Glutamatergic neuron (in vitro differentiated cells): ENCODE measurements at places on chromosomes 3 and 15. TPM values are rescaled to one million over a fixed set of nuclear protein-coding genes. Genes with fewer than 3 reads are reported as not detected.

DNA sequence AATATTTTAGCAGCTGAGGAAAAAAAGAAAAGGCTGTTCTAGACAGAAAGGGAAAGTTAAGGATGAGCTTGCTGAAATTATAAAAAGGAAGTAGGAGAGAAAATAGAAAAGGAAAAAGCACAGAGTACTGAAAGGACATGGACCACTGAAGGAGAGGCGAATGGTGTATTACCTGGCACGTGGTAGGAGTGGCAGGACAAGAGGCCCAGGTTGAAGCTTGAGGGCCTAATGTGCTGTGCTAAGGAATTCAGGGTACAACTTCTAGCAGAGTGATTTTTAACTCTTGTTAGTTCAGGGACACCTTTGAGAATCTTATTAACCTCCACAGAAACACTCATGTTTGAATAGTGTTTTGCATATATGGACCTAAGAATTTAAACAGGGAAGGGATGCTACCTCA is 60.0 kb upstream of the CRTC3 start:
- peaks cover 3% of the 10 kb centered on the region for H3K4me1 ChIP-seq
- no peaks in the 10 kb centered on the region for H3K36me3 ChIP-seq
- H3K4me3 ChIP-seq, result no peak overlapping the region
- DNase-seq, result no peak
- no peak overlapping the region for H3K27ac ChIP-seq
- H3K27me3 ChIP-seq, result peaks cover 3% of the 10 kb centered on the region

DNA sequence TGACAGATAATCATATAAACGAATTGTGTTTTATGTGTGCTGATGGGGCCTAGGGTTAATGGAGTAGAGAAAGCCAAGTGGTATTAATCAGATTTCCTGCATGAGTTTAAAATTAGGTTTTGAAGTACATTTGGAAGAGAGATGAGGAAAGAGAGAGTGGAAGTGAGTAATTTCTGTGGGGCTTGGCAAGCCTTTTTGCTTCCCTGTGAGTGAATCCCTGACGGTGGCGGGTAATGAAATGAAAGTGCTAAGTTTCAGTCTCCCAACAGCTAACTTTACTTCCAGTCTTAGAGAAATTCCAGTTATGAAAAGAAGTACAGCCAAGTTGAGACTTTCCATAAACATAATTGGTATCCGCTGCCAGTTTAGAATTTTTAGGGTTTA is 139.4 kb downstream of the BBX start:
- no peak overlapping the region for H3K27ac ChIP-seq
- no peak overlapping the region for H3K4me3 ChIP-seq
- H3K4me1 ChIP-seq, result peaks cover 16% of the 10 kb centered on the region
- no peak for DNase-seq
- no peaks in the 10 kb centered on the region for H3K36me3 ChIP-seq
- no peaks in the 10 kb centered on the region for H3K27me3 ChIP-seq

Gene ISL2
- 78.7 TPM for total RNA-seq

DNA sequence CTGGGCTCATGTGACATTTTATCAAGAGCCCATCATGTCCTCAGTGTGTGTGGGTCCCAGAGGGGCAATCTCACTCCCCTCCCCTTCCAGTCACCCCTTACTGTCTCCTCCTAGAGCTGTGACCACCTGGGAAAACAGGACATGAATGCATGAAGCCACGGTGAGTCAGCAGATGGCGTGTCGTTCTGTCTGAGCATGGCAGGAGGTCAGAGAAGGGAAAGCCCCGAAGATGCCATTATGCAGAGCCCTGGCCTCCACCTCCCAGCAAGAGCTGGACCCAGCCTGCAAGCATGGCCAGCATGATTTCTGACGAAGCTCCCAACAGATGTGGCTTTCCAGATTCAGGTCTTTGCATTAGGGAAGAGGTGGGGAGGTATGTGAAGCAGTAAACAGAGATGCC is 118.5 kb downstream of the TLE3 start:
- no peak for DNase-seq
- H3K27me3 ChIP-seq, result peaks cover 3% of the 10 kb centered on the region
- H3K36me3 ChIP-seq, result no peaks in the 10 kb centered on the region
- no peak overlapping the region for H3K27ac ChIP-seq
- H3K4me1 ChIP-seq, result peaks cover 14% of the 10 kb centered on the region

Gene NR1I2
- not detected for total RNA-seq

- DNase-seq, result no peak
- peaks cover 6% of the 10 kb centered on the region for H3K36me3 ChIP-seq
- no peak overlapping the region for H3K27ac ChIP-seq
- H3K27me3 ChIP-seq, result peaks cover 6% of the 10 kb centered on the region
Measured at GRCh38 chr3:134002306-134002705, 27.4 kb downstream of the SLCO2A1 start.

DNA sequence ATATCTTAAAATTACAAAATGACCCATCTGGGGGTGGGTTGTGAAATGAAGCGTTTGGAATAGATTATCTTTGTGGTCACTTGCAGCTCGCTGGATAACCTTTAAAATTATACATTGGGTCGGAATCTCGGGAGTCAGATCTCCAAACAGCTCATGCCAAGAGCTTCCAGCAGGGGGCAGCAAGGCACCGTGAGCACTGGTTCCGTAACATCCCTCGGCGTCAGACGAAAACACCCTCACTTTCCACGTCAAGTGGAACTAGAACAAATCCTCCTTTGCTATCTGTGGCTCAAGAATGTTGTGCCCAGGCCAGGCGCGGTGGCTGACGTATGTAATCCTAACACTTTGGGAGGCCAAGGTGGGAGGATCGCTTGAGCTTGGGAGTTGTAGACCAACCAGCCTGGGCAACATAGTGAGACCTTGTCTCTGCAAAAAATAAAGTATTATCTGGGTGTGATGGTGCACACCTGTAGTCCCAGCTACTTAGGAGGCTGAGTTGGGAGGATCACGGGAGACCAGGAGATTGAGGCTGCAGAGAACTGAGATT is 31.1 kb downstream of the UMPS start:
- H3K27me3 ChIP-seq, result peaks cover 10% of the 10 kb centered on the region
- peak; percentile 85 for DNase-seq
- H3K36me3 ChIP-seq, result no peaks in the 10 kb centered on the region
- no peak overlapping the region for H3K27ac ChIP-seq

GRCh38 chr15:61654002-61654740 is 406.1 kb downstream of the VPS13C start:
- peaks cover 13% of the 10 kb centered on the region for H3K4me1 ChIP-seq
- no peak for DNase-seq
- no peaks in the 10 kb centered on the region for H3K27me3 ChIP-seq
- no peak overlapping the region for H3K27ac ChIP-seq
- H3K4me3 ChIP-seq, result no peak overlapping the region
- no peaks in the 10 kb centered on the region for H3K36me3 ChIP-seq

DNA sequence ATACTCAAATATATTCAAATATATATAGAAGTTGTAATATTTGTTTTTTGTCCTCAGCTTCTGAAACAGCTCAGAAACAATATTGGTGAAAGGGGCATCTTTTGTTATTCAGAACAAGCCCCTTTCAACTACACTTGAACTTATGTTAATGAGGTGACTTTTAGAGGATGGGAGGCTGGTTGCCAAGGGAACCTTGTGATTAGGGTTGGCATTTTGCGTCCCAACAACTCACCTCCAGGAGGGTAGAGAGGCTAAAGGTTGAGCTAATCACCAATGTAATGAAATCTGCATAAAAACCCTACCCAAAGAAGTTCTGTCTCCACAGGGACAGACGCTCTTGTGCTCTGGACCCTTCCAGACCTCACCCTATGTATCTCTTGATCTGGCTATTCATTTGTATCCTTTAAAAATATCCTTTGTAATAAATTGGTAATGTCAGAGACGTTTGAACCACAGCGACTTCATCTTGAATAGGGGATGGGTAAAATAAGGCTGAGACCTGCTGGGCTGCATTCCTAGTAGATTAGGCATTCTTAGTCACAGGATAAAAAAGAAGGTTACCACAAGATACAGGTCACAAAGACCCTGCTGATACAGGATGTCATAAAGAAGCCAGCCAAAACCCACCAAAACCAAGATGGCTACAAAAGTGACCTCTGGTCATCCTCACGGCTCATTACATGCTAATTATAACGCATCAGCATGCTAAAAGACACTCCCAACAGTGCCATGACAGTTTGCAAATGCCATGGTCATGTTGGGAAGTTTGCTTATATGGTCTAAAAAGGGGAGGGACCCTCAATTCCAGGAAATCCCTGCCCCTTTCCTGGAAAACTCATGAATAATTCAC is 111.1 kb downstream of the FMN1 start:
- H3K36me3 ChIP-seq, result no peaks in the 10 kb centered on the region
- no peaks in the 10 kb centered on the region for H3K4me1 ChIP-seq
- DNase-seq, result no peak
- no peaks in the 10 kb centered on the region for H3K27me3 ChIP-seq

GRCh38 chr3:150762662-150763121 is 277 bp downstream of the SIAH2 start:
- peaks cover 11% of the 10 kb centered on the region for H3K4me1 ChIP-seq
- no peak overlapping the region for H3K4me3 ChIP-seq
- no peaks in the 10 kb centered on the region for H3K36me3 ChIP-seq
- no peak overlapping the region for H3K27ac ChIP-seq
- DNase-seq, result no peak

GRCh38 chr3:176513604-176514003 is 683.7 kb downstream of the TBL1XR1 start:
- H3K27ac ChIP-seq, result no peak overlapping the region
- DNase-seq, result peak; percentile 25
- peaks cover 1% of the 10 kb centered on the region for H3K27me3 ChIP-seq

Gene ACSBG1
- not detected for total RNA-seq

Gene CD276
- total RNA-seq, result 192 TPM

DNA sequence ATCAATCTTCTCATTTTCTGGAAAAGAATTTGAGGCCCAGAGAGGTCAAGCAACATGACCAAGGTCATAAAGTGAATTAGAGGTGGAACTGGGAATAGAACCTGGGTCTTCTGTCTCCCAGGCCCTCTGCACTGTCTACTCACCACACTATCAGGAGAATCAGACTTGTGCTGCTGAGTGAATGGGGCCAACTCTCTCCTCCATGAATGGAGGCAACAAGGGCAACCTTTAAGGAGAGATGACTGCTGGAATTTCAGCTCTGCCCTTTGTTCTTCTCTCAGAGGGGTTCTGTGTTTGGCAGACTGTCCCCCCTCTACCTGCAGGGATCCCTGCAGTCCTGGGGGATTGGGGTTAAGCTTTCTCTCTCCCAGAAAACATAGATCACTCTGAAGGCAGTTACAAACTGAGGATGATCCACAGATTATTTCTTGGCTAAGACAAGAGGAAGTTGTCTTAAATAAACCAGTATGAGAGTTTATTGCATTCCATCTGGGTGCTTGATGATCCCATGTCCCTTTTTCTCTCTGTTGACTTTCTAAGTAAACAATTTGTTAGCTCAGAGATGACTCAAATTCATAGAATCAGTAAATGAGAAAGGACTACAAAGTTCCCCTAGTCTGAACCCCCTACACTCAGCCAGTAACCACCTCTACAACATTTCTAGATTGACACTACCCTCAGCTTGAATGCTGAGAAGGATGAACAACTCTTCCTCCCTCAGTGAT is 99.0 kb upstream of the LIPC start:
- H3K36me3 ChIP-seq, result no peaks in the 10 kb centered on the region
- H3K27ac ChIP-seq, result peak overlapping the region; percentile 94
- DNase-seq, result no peak

Gene ALG1L2
- 1.9 TPM for total RNA-seq

GRCh38 chr3:186221760-186222378 is 113.0 kb upstream of the ETV5 start:
- H3K36me3 ChIP-seq, result peaks cover 3% of the 10 kb centered on the region
- no peak overlapping the region for H3K4me3 ChIP-seq
- H3K27ac ChIP-seq, result no peak overlapping the region
- DNase-seq, result no peak
- H3K4me1 ChIP-seq, result peaks cover 18% of the 10 kb centered on the region
- peaks cover 6% of the 10 kb centered on the region for H3K27me3 ChIP-seq

DNA sequence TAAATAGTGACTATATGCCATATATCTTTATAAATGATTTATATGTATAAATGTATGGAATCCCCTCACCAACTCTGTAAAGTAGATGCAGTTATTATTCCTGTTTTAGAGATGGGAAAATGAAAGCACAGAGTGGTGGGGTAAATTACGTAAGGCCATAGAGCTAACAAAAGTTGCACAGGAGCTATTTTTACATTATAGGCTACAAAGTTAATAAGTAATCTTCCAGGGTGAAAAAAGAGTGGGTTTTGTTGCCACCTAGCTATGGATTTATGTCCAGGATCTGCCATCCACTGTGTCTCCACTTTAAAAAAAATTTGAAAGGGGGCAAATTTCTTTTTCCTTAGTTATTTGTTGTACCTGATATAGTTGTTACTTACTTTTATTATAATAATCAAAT is 235.7 kb downstream of the MCTP2 start:
- H3K27me3 ChIP-seq, result no peaks in the 10 kb centered on the region
- no peak overlapping the region for H3K4me3 ChIP-seq
- no peak for DNase-seq
- no peaks in the 10 kb centered on the region for H3K36me3 ChIP-seq

Gene MYL3
- total RNA-seq, result not detected

Gene SLC22A13
- total RNA-seq, result 1.5 TPM
